ENCODE measurements at places on chromosomes 5 and 9. TPM values are rescaled to one million over a fixed set of nuclear protein-coding genes. Genes with fewer than 3 reads are reported as not detected.

Gene RC3H2
- 56.4 TPM for total RNA-seq

DNA sequence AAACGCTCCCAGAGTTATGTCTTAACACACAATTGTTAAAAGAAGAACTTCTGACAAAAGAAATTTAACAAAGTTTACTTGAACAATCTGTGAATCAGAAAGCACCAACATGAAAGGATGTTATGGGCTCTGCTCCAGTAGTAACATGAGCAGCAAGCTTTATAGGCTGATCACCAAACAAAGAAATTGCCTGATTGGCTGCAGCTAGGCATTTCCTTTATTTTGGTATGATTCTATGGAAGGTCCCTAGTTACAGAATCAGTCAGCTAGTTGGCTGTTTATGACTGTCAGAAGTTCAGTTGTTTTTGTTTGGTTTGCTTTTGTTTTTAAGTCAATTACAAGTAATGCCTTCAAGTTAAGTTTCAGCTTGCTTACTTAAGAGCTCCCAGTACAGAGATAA, 102.4 kb upstream of the SMC2 start:
- no peak for DNase-seq

DNA sequence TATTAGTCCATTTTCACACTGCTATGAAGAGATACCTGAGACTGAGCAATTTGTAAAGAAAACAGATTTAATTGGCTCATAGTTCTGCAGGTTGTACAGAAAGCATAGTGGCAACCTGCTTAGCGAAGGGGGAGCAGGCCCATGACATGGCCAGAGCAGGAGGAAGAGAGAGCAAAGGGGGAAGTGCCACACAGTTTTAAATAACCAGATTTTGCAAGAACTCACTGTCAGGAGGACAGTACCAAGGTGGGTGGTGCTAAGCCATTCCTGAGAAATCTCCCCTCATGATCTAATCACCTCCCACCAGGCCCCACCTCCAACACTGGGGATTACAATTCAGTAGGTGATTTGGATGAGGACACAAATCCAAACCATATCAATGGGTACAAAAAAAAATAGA, 16.8 kb upstream of the PCSK5 start:
- no peak for DNase-seq

DNA sequence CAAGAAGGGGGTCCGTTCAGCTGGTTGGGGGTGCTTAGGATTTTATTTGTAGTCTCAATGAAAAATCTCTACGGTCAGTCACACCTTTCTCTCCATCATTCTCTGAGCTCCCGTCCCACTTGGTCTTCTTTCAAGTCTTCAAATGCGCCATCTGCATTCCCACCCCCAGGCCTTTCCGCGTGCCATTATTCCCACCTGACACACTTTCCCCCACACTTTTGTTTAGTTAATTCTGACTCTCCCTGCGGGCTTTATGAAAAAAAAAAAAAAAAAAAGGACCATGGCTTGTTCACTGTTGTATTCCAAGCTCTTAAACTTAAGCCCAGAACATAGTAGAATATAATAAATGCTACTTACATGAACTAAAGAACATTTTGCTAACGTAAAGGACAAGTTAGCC, 11.7 kb upstream of the OR5C1 start:
- DNase-seq: no peak

DNA sequence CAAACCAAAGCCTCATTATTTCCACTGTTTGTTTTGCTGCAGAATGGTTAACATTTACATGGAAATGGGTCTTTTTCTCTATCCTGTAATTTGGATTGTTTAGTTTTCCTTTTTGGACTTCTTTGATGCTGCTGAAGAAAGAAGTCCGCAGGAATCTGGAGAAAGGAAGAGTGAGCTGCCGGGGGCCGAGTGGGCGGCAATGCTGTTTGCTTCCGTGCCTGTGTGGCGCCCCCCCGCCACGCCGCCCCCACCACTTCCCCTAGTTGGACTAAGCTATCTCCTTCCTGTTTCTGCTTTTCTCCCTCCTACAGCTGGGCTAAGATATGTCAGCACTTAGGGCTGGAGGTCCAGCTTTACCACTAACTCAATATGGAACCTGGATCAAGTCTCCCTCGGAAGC, 39.7 kb downstream of the ACTL7B start:
- DNase-seq: no peak
